ENCODE measurements at places on chromosomes 1 and 21.

DNA sequence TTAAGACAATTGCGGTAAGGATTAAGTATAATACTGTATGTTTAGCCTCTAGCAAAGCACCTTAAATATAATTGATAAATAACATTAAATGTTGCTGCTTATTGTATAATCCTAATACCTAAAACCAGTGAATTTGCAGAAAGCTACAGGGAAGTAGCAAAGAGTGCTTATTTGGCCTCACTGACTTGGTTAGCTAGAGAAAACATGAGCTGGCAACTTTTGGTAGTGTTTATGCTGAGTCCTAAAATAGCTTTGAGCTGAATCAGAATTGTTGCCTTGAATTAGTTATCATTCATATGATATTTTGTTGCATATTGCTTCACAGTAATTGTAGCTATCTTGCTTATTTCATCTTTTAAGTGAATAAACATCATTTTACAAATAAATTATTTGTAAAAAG, 3.5 kb downstream of the TRIM67 start:
- no peak for DNase-seq

GRCh38 chr1:206658981-206659273, 23.6 kb downstream of the DYRK3 start:
- no peak for DNase-seq

GRCh38 chr1:87077959-87078639, 163.7 kb downstream of the HS2ST1 start:
- DNase-seq: no peak

- DNase-seq: no peak
Observed at GRCh38 chr1:181793831-181794230, 267.7 kb downstream of the ZNF648 start.

GRCh38 chr1:85258536-85259117, 835 bp downstream of the C1orf52 start:
- DNase-seq: no peak

- DNase-seq: no peak
Observed at GRCh38 chr1:150628766-150629114, 672 bp downstream of the ENSA start.
